Activated T-helper 1 cell treated with anti-CD3 and anti-CD28 coated beads, Interleukin-2, amount 50 U/mL, for 16 hours (primary cell): ENCODE measurements at places on chromosomes 5 and 9.

DNA sequence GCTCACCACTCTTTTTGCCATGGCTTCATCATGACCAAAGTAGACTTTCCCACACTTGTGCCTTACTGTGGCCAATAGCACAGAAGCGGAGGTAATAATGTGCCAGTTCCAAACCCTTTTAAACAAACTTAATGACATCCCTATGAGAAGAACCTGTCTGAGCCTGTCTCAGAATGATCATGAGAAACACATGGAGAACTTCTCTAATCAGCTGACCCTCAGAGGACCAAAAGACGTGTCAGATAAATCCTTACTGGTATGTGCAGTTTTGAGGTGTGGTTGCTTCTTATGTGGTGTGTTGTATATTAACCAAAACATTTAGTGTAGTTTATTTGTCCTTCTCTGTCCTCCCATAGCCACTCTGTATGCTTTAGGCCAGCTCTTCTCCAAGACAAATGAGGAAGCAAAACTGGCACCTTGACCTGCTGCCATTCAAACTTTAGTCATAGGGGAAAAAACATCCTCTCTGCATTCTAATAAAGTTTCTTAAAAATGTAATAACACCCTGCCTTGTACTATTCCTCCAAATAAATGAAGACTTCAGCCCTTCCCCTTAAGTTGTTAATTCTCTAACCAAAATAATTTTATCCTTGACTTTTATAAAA is 168.9 kb downstream of the MUSK start:
- DNase-seq: no peak

GRCh38 chr5:151461312-151461711 is 13.9 kb downstream of the SLC36A1 start:
- DNase-seq: no peak

- DNase-seq: no peak
Observed at GRCh38 chr9:18710065-18710464, 236.1 kb downstream of the ADAMTSL1 start.

DNA sequence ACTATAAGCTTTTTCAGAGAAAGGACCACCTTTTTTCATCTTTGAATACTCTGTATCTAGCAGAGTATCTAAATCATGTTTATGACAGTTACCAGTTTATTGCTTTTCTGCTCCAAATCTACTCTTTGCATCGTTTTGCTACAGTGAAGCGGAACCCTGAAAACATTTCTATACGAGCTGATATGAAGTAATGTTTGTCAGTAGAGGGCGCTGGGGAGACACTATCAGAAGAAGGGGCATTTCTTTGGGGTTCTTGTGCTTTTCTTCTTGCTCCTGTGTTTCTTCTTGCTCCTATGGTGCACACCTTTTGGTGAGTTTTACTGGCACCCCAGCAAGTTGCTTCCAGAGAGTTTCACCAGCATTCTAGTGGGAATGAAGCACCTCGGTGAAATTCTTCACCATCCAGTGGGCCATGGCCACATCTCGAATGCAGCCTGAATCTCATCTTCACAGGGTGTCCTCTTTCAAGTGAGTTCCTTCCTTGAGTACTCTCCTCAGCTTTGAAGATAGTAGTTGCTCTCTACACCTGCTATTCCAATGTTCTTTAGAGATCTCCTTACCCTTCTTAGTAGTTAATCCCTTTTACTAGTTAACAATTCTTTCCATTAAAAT is 98.4 kb downstream of the FGF1 start:
- no peak for DNase-seq

GRCh38 chr5:41856644-41857491 is 13.4 kb downstream of the OXCT1 start:
- DNase-seq: no peak

GRCh38 chr9:20205821-20206220 is 416.5 kb downstream of the MLLT3 start:
- no peak for DNase-seq

- no peak for DNase-seq
Observed at GRCh38 chr5:156375895-156376495, 49.0 kb downstream of the SGCD start.

- no peak for DNase-seq
Observed at GRCh38 chr5:82334085-82334692, 56.0 kb upstream of the RPS23 start.

DNA sequence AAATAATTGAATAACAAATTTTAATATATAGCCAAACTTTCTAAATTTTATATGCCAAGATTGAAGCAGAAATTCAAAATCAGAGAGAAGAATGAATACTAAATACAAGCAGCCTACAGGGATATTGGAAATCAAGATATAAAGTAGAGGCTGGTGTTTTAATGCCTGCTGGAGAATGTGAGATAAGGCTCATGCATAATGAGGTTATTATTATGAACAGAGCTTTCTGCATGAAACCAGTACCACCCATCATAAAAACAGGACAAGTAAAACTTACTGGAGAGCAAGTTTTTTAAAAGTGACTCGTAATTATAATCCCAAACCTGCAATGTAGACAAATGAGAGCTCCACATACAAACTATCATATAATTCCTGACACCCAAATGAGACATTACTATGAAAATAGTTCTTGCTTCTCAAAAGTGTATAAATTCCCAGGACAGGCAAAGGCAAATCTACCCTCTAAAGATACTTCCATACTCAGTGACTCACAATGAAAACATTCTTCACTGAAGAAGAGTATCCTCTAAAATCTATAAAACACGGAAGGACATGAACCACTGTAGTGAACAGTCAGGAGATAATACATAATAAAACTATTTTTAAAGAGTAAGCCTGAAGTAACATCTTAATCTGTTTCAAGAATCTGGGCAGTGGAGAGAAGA is 532.0 kb upstream of the GRAMD2B start:
- no peak for DNase-seq

- DNase-seq: no peak
Observed at GRCh38 chr5:98463676-98464075, 309.8 kb upstream of the RGMB start.

DNA sequence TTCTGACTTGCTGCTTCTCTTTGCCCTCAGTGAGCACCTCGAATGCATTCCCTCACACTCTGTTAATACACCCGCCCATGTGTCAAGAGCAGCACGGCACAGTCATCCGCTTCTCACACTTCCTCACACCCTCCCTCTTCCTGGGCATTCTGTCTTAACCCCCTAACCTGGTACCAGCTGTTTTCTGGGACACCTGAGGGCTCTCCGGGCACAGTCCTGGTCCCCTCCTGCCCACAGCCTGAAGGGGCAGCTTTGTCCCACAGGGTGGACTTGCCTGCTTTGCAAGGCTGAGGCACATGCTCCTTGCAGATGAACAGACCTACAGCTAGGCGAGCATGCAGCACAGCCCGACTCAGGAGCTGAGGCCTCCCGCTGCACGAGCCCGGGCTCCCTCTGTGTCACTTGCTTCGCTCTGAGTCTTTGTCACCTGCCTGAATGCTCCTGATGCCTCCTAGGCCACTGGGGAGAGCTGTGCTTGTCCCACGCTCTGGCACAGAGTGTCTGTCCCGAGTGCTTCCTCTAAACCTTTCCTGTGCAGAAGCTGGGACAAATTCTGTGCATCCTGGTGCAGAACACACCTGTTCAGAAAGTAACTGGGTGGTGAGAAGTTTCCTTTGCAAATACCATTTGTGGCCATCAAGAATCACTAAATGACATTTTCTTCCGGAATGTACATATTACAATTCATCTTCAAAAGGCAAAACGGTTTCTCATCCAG is 47.8 kb downstream of the AHRR start:
- no peak for DNase-seq

- no peak for DNase-seq
Observed at GRCh38 chr5:138033386-138033808, 518 bp upstream of the FAM13B start.

DNA sequence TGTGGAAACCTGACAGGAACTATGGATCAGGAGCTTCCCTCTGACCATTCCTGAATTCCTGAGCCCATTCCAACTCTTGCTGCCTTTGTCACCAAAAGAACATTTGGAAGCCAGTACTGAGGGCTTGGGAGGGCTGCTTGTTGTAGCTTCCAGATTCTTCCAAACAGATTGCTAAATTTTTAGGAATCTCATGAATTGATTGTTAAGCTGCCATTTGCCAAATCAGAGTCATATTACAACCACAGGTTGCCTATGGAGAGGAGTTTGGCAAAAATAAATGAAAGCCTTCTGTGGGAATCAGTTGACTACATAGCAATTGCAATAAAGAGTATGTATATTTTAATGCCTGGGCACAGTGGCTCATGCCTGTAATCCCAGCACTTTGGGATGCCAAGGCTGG is 39.2 kb upstream of the SLC28A3 start:
- no peak for DNase-seq

DNA sequence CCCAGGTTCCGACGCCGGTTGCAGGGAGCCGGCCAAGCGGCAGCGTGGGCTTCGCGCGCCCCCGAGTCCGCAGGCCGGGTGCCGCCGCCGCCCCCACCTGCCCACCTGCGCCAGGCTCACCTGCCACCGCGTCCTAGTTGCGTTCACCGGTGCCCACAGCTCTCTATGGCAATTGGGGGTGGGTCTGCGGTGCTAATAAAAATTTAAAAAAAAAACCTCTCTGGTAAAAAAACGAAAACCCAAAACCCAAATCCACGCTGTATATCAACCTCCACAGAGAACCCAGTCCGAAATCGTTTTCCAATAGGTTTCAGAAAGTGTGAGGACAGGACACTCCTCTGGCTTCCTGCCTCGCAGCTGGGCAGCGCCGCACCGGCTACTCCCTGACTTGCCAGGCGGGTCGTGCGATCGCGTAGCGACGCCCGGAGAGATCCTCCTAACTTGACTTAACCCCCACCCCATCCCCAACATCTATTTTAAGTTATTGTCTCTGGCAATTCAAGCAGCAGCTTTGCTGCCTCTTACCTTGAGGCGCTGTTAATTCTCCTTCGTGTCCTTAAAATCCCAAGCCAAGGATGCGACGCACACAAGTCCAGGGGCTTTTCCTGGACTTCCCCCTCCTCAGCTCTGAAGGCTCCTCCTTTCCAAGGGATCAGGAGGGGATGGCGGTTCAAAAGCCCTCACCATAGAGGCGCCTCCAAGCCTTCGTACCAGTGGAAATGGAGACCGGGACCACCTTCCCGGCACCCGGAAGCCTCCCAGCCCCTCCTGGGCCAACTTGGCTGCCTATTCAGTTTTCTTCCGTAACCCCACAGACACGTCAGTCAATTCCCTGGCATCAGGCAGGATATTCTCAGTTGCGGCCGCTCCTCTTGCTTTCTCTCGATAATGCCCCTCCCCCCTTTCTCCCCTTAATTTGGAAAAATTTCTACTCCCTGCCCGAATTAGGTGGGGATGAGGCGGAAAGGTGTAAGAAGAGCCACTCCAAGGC is 1639.4 kb upstream of the C9orf72 start:
- no peak for DNase-seq
